ENCODE measurements at places on chromosomes 5 and 9. TPM values are rescaled to one million over a fixed set of nuclear protein-coding genes. Genes with fewer than 3 reads are reported as not detected.

Gene KCNIP1
- total RNA-seq: 2.9 TPM

Gene RALGPS1
- 2.9 TPM for total RNA-seq

Gene HABP4
- 11.3 TPM for total RNA-seq

Gene FBP1
- not detected for total RNA-seq

Gene SLC36A3
- total RNA-seq: 1.4 TPM
